ENCODE measurements at places on chromosomes 13 and 19. TPM values are rescaled to one million over a fixed set of nuclear protein-coding genes. Genes with fewer than 3 reads are reported as not detected.

- H3K27ac ChIP-seq = no peak overlapping the region
- H3K36me3 ChIP-seq = no peaks in the 10 kb centered on the region
- H3K27me3 ChIP-seq = no peaks in the 10 kb centered on the region
- DNase-seq = no peak
Observed at GRCh38 chr19:7605490-7606222, 10.0 kb downstream of the CAMSAP3 start.

APC2 gene
- 0.24 TPM for total RNA-seq

FREM2 gene
- total RNA-seq = 21.2 TPM

DNA sequence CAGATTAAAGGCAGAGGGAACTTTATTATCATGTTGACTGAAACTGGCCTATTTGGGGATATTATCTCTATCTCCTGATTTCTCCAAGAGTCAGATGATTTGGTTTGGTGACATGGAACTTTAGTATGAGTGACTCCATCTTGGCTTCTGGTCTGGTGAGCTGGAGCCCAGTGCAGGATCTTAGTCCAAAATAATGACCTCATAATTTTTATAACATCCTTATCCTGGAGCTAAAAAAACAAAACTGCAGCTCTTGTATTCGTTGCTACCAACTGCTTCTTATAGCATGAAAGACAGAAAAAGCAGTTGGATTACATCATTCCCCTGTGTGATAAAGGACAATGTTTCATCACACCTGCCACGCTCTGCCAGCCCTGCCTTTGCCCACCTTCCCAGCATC, 39.3 kb upstream of the RNF17 start:
- no peaks in the 10 kb centered on the region for H3K27me3 ChIP-seq
- no peak overlapping the region for H3K4me3 ChIP-seq
- no peak overlapping the region for H3K27ac ChIP-seq
- no peaks in the 10 kb centered on the region for H3K4me1 ChIP-seq
- DNase-seq = no peak

GRCh38 chr19:52626915-52627314, 11.2 kb downstream of the ZNF83 start:
- H3K4me3 ChIP-seq = no peak overlapping the region
- H3K36me3 ChIP-seq = no peaks in the 10 kb centered on the region
- no peak for DNase-seq
- peaks cover 5% of the 10 kb centered on the region for H3K4me1 ChIP-seq
- peak overlapping the region; percentile 68 for H3K27ac ChIP-seq

DNA sequence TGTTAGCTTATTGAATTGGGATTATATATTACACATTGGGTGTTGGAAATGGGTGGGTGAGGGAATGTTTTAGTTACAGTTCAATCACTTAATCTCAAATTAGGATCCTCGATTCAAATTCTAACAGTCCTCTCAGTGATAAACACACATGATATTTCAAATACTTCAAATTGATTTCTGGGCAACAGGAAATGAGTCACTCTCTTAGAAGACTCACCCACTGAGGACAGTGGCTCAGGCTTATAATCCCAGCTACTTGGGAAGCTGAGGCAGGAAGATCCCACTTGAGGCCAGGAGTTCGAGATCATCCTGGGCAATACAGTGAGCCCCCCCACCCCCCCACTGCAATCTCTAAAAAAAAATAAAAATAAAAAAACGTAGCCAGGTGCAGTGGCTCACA, 435.3 kb downstream of the KLF12 start:
- DNase-seq = no peak
- H3K27me3 ChIP-seq = no peaks in the 10 kb centered on the region
- H3K27ac ChIP-seq = no peak overlapping the region

NKPD1 gene
- total RNA-seq = 0.08 TPM

GRCh38 chr13:100573121-100573520, 15.5 kb downstream of the GGACT start:
- H3K36me3 ChIP-seq = no peaks in the 10 kb centered on the region
- peak; percentile 80 for DNase-seq
- no peaks in the 10 kb centered on the region for H3K27me3 ChIP-seq
- no peak overlapping the region for H3K27ac ChIP-seq

DCT gene
- total RNA-seq = not detected

- no peak overlapping the region for H3K27ac ChIP-seq
- no peak for DNase-seq
- no peaks in the 10 kb centered on the region for H3K36me3 ChIP-seq
Observed at GRCh38 chr19:4980067-4980466, 11.2 kb downstream of the KDM4B start.

GRCh38 chr13:65985612-65986011, 1244.5 kb downstream of the PCDH9 start:
- H3K4me3 ChIP-seq = no peak overlapping the region
- no peaks in the 10 kb centered on the region for H3K36me3 ChIP-seq
- H3K27ac ChIP-seq = no peak overlapping the region

GRCh38 chr13:43797869-43798268, 11.1 kb upstream of the ENOX1 start:
- H3K4me1 ChIP-seq = no peaks in the 10 kb centered on the region
- no peak for DNase-seq
- H3K36me3 ChIP-seq = no peaks in the 10 kb centered on the region
- no peaks in the 10 kb centered on the region for H3K27me3 ChIP-seq
- no peak overlapping the region for H3K27ac ChIP-seq

MYO16 gene
- total RNA-seq = 0.23 TPM

DENND1C gene
- 0.48 TPM for total RNA-seq

DNA sequence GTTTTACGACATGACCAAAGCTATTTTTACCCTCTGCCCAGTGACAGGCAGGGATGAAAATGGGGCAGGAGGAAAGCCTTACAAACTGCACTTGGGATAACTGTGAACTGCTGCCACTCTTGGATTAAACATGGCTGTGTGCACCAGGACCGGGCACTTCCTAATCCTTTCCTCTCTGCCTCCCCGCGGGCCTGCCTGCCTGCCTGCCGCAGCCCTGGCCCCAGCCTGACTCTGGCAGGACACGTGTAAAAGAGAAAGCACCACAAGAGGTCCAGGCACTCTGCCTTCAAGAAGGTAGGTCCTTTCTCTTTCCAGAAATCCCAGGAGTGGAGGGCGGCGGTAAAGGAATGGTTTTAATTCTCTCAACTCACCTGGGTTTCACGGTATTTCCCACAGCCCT, 4.8 kb downstream of the TSHZ3 start:
- H3K27me3 ChIP-seq = peaks cover 48% of the 10 kb centered on the region
- H3K36me3 ChIP-seq = no peaks in the 10 kb centered on the region
- no peak overlapping the region for H3K4me3 ChIP-seq
- peaks cover 18% of the 10 kb centered on the region for H3K4me1 ChIP-seq
- no peak for DNase-seq

LILRB3 gene
- 0.24 TPM for total RNA-seq

- DNase-seq = no peak
- H3K27me3 ChIP-seq = no peaks in the 10 kb centered on the region
- H3K36me3 ChIP-seq = no peaks in the 10 kb centered on the region
- H3K27ac ChIP-seq = no peak overlapping the region
Observed at GRCh38 chr13:95833126-95833525, 156.2 kb downstream of the DNAJC3 start.

DNA sequence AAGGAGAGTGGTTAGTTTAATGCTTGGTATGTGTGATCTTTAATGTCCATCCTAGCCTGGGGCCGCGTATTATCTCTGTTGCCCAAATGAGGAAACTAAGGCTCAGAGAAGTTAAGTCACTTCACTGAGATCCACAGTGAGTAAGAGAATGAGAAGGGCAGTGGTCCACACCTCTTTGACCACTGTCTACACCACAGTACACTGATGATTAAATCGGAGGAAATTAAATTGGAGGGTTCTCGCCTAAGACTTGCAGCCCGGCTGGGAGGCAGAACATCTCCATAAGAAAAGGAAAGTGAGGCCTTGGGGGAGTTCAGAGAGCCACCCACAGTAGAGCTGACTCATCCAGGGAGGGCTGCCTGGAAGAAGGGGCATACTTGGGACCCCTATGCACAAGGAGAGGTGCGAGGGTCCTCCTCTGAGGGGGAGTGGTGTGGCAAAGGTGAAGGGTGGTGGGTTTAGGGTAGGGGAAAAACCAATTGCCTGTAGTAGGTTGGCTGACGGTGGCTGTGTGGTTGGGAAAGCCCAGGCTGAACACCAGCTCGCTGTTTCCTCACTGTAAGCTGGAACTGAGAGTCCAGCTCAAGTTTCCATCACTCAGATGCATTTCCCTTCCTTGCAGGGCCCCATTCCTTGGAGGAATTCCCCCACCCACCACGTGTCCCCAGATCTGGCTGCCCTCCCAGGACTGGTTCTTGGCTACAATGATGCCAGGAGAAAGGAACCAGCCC, 15.0 kb upstream of the DHRS12 start:
- H3K4me3 ChIP-seq = no peak overlapping the region
- H3K4me1 ChIP-seq = no peaks in the 10 kb centered on the region

CGB5 gene
- 1.9 TPM for total RNA-seq

DNA sequence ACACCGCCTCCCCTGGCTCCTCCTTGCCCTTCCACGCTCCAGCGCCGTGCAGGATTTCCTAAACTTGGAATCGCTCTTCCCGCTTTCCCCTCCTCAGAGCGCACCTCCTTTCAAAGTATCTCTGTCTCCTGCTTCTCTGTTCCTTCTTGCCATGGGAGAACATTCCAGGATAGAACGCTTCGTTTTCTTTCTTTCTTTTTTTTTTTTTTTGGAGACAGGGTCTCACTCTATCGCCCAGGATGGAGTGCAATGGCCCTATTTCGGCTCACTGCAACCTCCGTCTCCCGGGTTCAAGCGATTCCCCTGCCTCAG, 574 bp upstream of the XPO4 start:
- H3K36me3 ChIP-seq = no peaks in the 10 kb centered on the region
- no peak for DNase-seq
- H3K27ac ChIP-seq = peak overlapping the region; percentile 99

DNA sequence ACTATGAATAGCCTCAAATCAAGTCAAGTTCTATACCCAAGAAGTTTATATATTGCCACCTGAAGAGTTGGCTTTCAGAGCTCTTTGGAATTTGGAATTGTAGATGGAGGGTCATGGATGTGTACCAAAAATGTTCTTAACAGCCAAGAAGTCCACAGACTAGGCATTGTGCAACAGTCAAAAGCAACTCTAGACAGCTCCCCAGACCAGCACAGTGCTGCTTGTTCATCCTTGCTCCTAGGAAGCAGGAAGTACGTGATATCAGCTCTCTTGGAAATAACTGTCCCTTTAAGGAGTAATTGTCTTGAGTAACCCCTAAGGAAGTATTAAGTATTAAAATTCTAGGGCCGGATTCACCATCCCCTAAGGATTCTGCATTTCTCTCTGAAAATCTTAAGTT, 30.7 kb upstream of the IL17D start:
- no peak for DNase-seq
- H3K27me3 ChIP-seq = no peaks in the 10 kb centered on the region
- H3K36me3 ChIP-seq = no peaks in the 10 kb centered on the region
- no peak overlapping the region for H3K27ac ChIP-seq
- no peak overlapping the region for H3K4me3 ChIP-seq

DNA sequence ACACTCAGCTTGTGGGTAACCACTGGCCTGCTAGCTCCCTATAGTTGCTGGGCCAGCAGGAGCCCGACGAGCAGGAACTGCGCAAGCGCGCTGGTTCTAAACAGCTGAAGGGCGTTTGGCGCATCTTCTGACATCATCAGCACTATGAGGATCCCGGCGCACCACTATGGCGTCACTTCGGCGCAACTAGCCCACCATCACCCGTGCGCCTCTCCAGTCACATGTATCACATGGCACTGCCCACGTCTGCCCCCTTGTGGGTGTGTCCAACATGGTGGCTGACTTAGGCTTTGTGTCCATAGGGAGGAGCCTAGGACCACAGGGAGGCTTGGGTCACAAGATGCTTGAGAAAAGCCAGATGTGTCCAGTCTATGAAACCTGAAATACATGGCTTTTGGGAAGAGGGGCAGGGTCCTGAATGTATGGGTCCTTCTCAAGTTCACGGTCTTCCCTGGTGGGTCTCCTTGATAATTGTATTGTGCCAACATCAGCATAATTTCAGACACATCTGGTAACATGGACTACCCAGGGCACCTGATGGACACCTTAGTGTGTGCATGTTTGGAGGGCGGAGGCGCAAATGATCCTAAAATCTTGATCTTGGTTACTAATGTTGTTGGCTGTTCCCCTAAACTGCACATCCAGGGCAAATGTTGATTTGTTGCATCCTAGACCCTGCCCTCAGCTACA, 18.0 kb downstream of the KLK4 start:
- no peaks in the 10 kb centered on the region for H3K36me3 ChIP-seq
- no peak for DNase-seq
- H3K27ac ChIP-seq = no peak overlapping the region
- no peaks in the 10 kb centered on the region for H3K27me3 ChIP-seq

- no peak overlapping the region for H3K27ac ChIP-seq
- no peak overlapping the region for H3K4me3 ChIP-seq
- no peak for DNase-seq
- H3K27me3 ChIP-seq = no peaks in the 10 kb centered on the region
Observed at GRCh38 chr19:1282588-1283206, 3.0 kb upstream of the EFNA2 start.

DNA sequence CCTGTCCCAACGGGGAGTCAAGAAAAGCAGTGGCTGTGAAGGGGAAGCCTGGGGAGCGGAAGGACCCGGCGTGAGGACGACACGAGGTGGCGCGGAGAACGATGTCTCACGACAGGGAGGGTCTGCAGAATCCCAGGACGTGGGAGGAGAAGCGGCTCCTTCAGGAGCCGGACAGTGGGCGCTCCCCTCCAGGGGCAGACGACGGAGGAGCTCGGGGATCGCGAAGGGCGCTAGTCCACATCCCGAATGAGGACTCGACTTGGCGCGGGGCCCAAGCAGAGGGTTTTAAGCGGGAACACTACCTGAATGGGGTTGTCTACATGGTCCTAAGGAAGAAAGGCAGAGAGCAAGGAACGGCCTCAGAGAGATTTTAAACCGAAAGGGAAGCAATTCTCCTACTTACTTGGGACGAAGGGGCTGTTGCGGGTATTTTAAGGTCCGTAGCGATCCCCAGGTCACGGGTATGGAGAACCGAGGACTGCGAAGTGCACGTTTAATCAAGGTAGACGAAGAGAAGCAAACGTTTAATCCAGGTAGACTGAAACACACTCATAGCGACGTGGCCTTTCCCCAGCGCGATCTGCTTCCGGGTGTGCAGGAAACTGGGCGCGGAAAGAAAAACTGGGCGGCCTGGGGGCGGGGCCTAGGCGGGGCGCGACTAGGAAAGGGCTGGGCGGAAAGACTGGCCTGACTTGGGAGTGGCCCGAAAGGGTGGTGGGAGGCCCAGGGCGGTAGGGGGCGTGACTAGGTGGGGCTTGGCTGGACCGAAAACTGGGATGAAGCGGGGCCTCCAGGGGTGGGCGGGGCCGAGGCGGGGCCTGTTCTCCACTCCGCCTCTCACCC, at the start of gene ZNF841:
TSS of gene ZNF841 (minus strand) at position 594 of the 843 bp plus-strand sequence. CDS start 10,964 bp downstream, outside the sequence.
- peaks cover 7% of the 10 kb centered on the region for H3K4me1 ChIP-seq
- peak within 1 kb of the TSS; percentile 67 for H3K4me3 ChIP-seq
- DNase-seq = peak; percentile 96
- H3K36me3 ChIP-seq = peaks cover 12% of the 10 kb centered on the region

Data from hepatocyte (in vitro differentiated cells).